Activated naive CD4-positive, alpha-beta T cell treated with anti-CD3 and anti-CD28 coated beads for 36 hours (primary cell): ENCODE measurements at places on chromosomes 5 and 9. TPM values are rescaled to one million over a fixed set of nuclear protein-coding genes. Genes with fewer than 3 reads are reported as not detected.
A peak's percentile ranks its signal among the peaks of the same experiment; 100 is the strongest.

The PCDHAC2 gene
- not detected for total RNA-seq

The CLIC3 gene
- not detected for total RNA-seq

The NTNG2 gene
- total RNA-seq, result 0.76 TPM

The PCDHB15 gene
- total RNA-seq, result not detected

The AK8 gene
- total RNA-seq, result not detected

The ZNF300 gene
- 1.1 TPM for total RNA-seq

The DRD1 gene
- total RNA-seq, result not detected

The PCDHB16 gene
- total RNA-seq, result not detected

The PCDHB14 gene
- total RNA-seq, result not detected

The PAPPA gene
- total RNA-seq, result not detected

GRCh38 chr5:151469992-151470391 is 22.6 kb downstream of the SLC36A1 start:
- H3K27ac ChIP-seq, result no peak overlapping the region
- DNase-seq, result no peak
- H3K36me3 ChIP-seq, result peaks cover 10% of the 10 kb centered on the region
- H3K4me3 ChIP-seq, result no peak overlapping the region
- no peaks in the 10 kb centered on the region for H3K4me1 ChIP-seq

- DNase-seq, result no peak
- H3K27ac ChIP-seq, result no peak overlapping the region
- no peaks in the 10 kb centered on the region for H3K4me1 ChIP-seq
- no peak overlapping the region for H3K4me3 ChIP-seq
- H3K27me3 ChIP-seq, result no peaks in the 10 kb centered on the region
- H3K36me3 ChIP-seq, result peaks cover 35% of the 10 kb centered on the region
Observed at GRCh38 chr5:37619353-37619752, 220.5 kb downstream of the GDNF start.

DNA sequence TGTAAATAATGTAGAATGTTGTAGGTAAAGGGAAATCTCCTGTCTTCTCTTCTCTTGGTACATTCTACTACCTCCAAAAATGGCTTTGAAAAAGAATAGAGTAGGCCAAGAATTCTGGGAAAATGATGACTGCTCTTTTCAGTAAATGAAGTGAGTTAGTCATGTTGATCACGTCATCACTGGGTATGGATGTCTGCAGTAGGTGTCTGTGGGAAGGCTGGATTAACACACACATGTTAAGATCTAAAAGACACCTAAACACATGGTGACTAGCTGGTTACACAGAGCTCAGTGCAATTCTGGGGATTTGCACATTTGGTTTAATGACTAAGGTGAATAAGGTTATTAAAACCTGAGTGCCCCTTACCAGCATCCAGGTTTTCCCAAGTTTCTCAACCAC is 161.5 kb downstream of the CEP120 start:
- no peak overlapping the region for H3K4me3 ChIP-seq
- peaks cover 8% of the 10 kb centered on the region for H3K27me3 ChIP-seq

GRCh38 chr9:126886897-126887296 is 26.5 kb downstream of the ZBTB34 start:
- DNase-seq, result no peak
- no peak overlapping the region for H3K4me3 ChIP-seq
- H3K27ac ChIP-seq, result no peak overlapping the region
- H3K4me1 ChIP-seq, result no peaks in the 10 kb centered on the region
- H3K36me3 ChIP-seq, result no peaks in the 10 kb centered on the region
- no peaks in the 10 kb centered on the region for H3K27me3 ChIP-seq

DNA sequence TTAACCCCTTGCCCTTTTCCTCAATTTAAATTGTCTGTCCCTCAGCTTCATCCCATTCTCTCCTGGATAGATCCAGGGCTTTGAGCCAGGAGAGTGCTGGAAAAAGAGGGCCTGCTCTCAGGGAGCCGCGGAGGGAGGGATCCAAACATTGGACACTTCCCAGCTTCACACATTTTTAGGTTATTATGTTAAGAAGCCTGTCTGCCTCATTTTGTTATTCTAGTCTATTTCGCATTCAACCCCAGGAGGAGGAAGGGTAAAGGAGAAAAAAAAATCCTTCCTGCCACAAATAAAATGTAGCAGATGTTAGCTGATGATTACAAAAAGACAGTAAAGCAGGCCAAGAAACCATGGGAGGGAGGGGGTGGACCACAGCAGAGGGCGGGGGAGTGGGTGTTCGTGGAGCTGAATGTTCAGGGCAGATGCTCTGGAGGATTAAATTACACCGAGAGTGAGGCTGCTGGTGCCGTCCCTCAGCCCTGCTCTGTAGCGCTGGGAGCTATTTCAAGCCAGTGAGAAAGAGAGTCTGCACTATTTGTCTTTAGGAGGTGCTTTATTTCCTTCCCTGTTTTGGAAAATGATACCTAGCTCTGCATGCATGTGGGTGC is 60.6 kb upstream of the ZFR start:
- no peak overlapping the region for H3K4me3 ChIP-seq
- peaks cover 17% of the 10 kb centered on the region for H3K4me1 ChIP-seq
- no peaks in the 10 kb centered on the region for H3K36me3 ChIP-seq
- no peaks in the 10 kb centered on the region for H3K27me3 ChIP-seq

- H3K27me3 ChIP-seq, result no peaks in the 10 kb centered on the region
- no peak overlapping the region for H3K27ac ChIP-seq
- H3K4me3 ChIP-seq, result no peak overlapping the region
Observed at GRCh38 chr5:146744068-146744745, 134.3 kb downstream of the PPP2R2B start.

DNA sequence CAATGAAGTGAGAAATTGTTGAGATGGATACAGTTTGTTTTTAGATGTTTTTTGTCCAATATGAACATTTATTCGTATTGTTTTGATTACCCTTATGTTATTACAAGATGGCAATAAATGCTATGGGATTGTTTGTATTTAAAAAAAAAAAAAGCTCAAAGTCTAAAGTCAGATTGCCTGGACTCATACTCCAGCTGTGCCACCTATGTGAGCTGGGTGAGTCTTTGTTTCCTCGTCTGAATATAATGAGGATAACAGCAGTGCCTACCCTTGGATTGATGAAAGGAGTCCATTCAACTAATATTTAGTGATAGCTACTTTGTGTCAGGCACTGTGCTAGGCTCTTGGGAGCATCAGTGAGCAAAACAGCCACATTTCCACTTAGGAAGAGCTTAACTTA is 14.6 kb upstream of the CCNJL start:
- no peak for DNase-seq
- H3K4me3 ChIP-seq, result no peak overlapping the region
- no peak overlapping the region for H3K27ac ChIP-seq
- H3K27me3 ChIP-seq, result peaks cover 2% of the 10 kb centered on the region

DNA sequence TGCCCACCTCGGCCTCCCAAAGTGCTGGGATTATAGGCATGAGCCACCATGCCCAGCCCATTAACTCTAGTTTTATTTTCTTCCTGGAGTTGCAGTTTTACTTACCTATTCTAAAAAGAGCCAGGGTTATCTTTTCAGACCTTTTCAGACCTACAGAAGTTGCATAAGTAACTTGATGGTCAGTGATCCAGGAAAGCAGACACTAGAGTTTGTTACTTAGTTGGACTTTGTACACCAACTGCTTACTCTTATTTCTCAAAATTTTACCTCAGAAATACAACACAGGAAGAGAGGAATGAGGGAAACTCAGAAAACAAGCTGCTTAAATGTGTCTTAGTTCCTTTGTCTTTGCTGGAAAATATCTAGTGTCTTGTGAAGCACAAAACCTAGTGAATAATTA is 25.4 kb downstream of the RAD23B start:
- H3K4me1 ChIP-seq, result peaks cover 54% of the 10 kb centered on the region
- H3K27ac ChIP-seq, result no peak overlapping the region
- DNase-seq, result no peak
- peaks cover 58% of the 10 kb centered on the region for H3K36me3 ChIP-seq
- no peaks in the 10 kb centered on the region for H3K27me3 ChIP-seq
- H3K4me3 ChIP-seq, result no peak overlapping the region

GRCh38 chr5:14251733-14252132 is 108.6 kb downstream of the TRIO start:
- H3K27me3 ChIP-seq, result no peaks in the 10 kb centered on the region
- H3K36me3 ChIP-seq, result no peaks in the 10 kb centered on the region
- H3K27ac ChIP-seq, result no peak overlapping the region
- no peaks in the 10 kb centered on the region for H3K4me1 ChIP-seq

- H3K4me1 ChIP-seq, result no peaks in the 10 kb centered on the region
- H3K36me3 ChIP-seq, result no peaks in the 10 kb centered on the region
- no peak overlapping the region for H3K27ac ChIP-seq
- H3K4me3 ChIP-seq, result no peak overlapping the region
- H3K27me3 ChIP-seq, result no peaks in the 10 kb centered on the region
Observed at GRCh38 chr5:126178521-126178920, 244.7 kb upstream of the GRAMD2B start.

DNA sequence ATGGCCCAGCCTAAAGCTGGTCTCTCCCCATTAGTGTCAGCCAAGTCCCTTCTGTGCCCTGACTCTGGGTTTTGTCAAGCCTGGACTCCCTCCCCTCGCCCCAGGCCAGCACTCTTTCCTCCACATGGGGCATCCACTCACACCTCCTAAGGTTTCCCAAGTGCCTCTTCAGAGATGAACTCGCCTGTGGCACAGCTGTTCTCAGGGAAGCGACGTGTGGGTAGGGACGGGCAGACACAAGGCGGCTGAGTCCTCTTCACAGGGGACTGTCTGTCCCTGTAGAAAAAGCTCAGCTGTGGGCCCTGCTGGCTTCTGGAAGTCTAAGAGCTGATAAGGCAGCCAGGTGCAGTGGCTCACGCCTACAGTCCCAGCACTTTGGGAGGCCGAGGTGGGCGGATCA is 78.5 kb downstream of the CACNA1B start:
- no peaks in the 10 kb centered on the region for H3K36me3 ChIP-seq
- DNase-seq, result no peak
- H3K27me3 ChIP-seq, result no peaks in the 10 kb centered on the region
- H3K27ac ChIP-seq, result no peak overlapping the region
- no peak overlapping the region for H3K4me3 ChIP-seq

DNA sequence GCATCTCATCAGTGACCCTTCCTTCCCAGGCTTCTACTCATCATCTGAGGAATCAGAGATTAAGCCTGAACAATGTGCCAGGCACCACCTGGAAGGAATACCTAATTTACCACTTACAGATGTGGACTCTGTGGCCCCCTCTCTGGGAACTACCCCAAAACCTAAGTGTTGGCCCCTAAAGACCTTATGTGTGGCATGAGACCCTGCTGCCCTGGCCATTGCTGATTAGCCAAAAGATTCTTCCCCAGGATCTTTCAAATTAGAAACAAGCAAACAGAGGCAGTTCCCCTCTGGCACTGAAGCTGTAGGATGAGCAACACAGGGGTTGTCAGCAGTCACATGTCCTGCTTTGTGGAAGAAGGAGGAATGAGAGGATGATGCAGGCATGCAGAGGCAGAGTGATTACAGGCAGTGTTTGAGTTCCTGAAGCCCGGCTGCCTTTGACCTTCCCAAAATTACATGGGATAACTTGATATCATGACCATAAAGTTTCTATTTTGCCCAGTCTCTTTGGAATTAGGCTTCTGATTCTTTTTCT is 10.6 kb downstream of the SPINK4 start:
- no peaks in the 10 kb centered on the region for H3K4me1 ChIP-seq
- H3K27ac ChIP-seq, result no peak overlapping the region
- no peaks in the 10 kb centered on the region for H3K27me3 ChIP-seq

- peaks cover 15% of the 10 kb centered on the region for H3K36me3 ChIP-seq
- no peaks in the 10 kb centered on the region for H3K27me3 ChIP-seq
- DNase-seq, result no peak
- H3K4me1 ChIP-seq, result no peaks in the 10 kb centered on the region
- no peak overlapping the region for H3K4me3 ChIP-seq
Observed at GRCh38 chr9:27542508-27542907, 12.9 kb upstream of the MOB3B start.

GRCh38 chr5:163306421-163306820 is 131.0 kb upstream of the CCNG1 start:
- H3K27ac ChIP-seq, result no peak overlapping the region
- peaks cover 8% of the 10 kb centered on the region for H3K27me3 ChIP-seq
- no peaks in the 10 kb centered on the region for H3K36me3 ChIP-seq
- H3K4me3 ChIP-seq, result no peak overlapping the region
- DNase-seq, result no peak

- no peaks in the 10 kb centered on the region for H3K27me3 ChIP-seq
- H3K4me3 ChIP-seq, result no peak overlapping the region
- no peak overlapping the region for H3K27ac ChIP-seq
- H3K36me3 ChIP-seq, result peaks cover 21% of the 10 kb centered on the region
- no peak for DNase-seq
Observed at GRCh38 chr5:169870211-169870610, 110.1 kb downstream of the INSYN2B start.

- H3K27me3 ChIP-seq, result peaks cover 14% of the 10 kb centered on the region
- H3K4me1 ChIP-seq, result no peaks in the 10 kb centered on the region
- no peak for DNase-seq
- no peak overlapping the region for H3K4me3 ChIP-seq
- H3K36me3 ChIP-seq, result no peaks in the 10 kb centered on the region
Observed at GRCh38 chr9:14488421-14489190, 174.7 kb upstream of the NFIB start.

GRCh38 chr9:114072184-114073140 is 5.6 kb downstream of the AMBP start:
- H3K27me3 ChIP-seq, result peaks cover 8% of the 10 kb centered on the region
- no peaks in the 10 kb centered on the region for H3K36me3 ChIP-seq
- H3K4me3 ChIP-seq, result no peak overlapping the region
- no peaks in the 10 kb centered on the region for H3K4me1 ChIP-seq
- no peak for DNase-seq

DNA sequence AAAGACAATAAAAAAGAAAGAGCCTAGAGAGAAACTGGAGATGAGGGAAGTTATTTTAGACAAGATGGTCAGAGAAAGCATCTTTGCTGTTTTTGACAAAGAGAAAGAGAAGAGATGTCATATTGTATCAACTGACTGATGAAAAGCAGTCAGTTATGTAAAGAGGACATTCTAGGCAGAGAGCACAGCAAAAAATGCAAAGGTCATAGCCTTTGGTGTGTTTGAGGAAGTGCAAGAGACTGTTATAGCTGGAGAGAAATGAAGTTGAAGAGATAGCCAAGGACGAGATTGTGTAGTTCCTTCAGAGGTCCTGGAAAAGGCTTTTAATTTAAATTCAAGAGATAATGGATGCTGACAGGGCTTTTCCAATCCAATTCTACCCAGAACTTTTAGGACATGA is 342.4 kb downstream of the RASEF start:
- DNase-seq, result no peak
- no peaks in the 10 kb centered on the region for H3K36me3 ChIP-seq
- H3K27ac ChIP-seq, result no peak overlapping the region
- no peaks in the 10 kb centered on the region for H3K4me1 ChIP-seq
- H3K4me3 ChIP-seq, result no peak overlapping the region

- peaks cover 29% of the 10 kb centered on the region for H3K36me3 ChIP-seq
- H3K27ac ChIP-seq, result peak overlapping the region; percentile 93
- peaks cover 66% of the 10 kb centered on the region for H3K4me1 ChIP-seq
Observed at GRCh38 chr5:62308439-62308838, 2.4 kb downstream of the KIF2A start.

GRCh38 chr9:138105561-138106505 is 228.3 kb downstream of the CACNA1B start:
- no peaks in the 10 kb centered on the region for H3K36me3 ChIP-seq
- H3K27me3 ChIP-seq, result peaks cover 2% of the 10 kb centered on the region
- H3K27ac ChIP-seq, result no peak overlapping the region

- H3K36me3 ChIP-seq, result peaks cover 25% of the 10 kb centered on the region
- DNase-seq, result no peak
- peaks cover 82% of the 10 kb centered on the region for H3K4me1 ChIP-seq
- peak overlapping the region; percentile 93 for H3K27ac ChIP-seq
- no peak overlapping the region for H3K4me3 ChIP-seq
Observed at GRCh38 chr9:130008538-130008937, 34.5 kb downstream of the FNBP1 start.
